RWPE1 (cell line): ENCODE measurements at places on chromosomes 4 and X.
A peak's percentile ranks its signal among the peaks of the same experiment; 100 is the strongest.

GRCh38 chr4:141247430-141247780 lies 26.7 kb downstream of the ZNF330 start:
- no peak for DNase-seq

DNA sequence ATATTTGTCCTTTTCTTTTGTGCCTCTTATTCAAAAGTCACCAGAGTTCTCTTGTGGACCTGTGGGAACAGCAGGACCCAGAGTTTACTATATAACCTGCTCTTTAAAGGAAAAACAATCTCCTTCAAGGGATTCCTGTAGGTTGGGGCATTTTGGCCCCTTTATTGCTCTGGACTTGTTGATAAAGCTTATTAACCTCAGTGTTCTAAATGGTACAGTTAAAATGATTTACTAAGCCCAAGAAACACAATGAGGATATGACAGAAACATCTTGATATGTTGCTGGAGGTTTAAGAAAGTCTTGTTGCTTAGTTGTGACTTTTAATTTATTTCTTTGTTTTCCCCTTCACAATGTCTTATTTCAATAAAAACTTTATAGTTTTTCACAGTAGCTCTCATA lies 46.8 kb downstream of the SLIT2 start:
- no peak for DNase-seq

GRCh38 chrX:108584617-108585211 lies 145.1 kb downstream of the COL4A5 start:
- DNase-seq = peak; percentile 1

- no peak for DNase-seq
Observed at GRCh38 chr4:154998284-154998683, 210.2 kb upstream of the NPY2R start.

GRCh38 chrX:16060252-16060651 lies 63.1 kb upstream of the GRPR start:
- DNase-seq = no peak

DNA sequence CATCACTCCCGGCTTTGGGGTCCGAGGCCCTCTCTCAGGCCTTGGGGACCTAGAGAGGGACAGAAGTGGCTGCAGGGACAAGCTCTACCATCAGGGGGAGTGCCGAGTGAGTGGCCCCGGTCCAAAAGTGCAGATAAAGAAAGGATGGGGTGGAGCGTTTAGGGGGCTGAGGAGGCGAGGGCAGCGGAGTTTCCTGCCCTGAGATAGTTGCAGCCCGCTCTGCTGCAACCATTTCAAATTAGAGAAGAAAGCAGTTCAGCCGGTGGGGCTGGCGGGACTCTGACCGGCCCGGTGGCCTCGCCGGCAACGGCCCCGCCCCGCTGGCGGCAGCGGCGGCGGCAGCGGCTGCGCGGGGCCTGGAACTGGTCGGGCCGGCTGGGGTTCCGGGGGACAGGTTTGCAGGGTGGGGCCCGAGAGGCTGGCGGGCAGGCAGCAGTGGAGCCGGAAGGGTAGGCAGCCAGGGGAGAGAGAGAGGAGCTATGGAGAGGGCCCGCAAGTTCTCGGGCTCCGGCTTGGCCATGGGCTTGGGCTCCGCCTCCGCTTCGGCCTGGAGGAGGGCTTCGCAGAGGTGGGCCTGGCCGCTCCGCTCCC lies 7.6 kb downstream of the DLG3 start:
- no peak for DNase-seq

- DNase-seq = no peak
Observed at GRCh38 chrX:73615022-73615421, 52.0 kb downstream of the CHIC1 start.

GRCh38 chr4:156771171-156771837 lies 200.3 kb downstream of the PDGFC start:
- peak; percentile 67 for DNase-seq

GRCh38 chrX:114071412-114071811 lies 512.5 kb upstream of the HTR2C start:
- no peak for DNase-seq

DNA sequence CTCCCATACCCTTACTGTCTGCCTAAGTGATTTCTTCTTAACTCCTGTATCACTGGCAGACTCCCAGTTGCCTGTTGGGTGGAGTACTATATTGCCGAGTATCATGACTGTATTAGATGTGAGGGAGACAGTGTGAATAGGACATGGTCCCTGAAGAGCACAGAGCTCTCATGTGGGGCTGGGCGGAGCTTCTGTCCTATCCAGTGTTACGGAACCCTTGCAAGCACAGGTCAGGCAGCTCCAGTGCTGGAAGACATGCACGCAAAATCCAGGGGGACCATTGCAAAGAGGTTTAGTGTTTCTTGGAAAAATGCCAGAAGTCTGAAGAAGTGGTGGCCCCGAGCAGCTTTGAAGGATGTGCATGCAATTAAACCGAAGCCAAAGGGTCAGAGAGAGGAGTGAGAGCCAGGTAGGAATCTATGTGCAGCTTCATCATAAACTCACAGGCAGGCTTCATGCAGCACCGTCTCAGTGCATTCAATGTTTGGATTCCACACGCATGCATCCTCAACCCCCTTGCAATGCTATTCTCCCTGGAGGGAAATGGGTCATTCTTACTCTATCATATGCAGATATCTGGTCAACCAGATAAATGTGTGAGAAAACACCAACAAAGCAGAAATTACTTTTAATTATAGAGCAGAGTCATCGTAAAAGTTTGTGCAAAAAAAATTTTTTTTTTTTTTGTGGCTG lies 49.7 kb upstream of the DHRSX start:
- no peak for DNase-seq

DNA sequence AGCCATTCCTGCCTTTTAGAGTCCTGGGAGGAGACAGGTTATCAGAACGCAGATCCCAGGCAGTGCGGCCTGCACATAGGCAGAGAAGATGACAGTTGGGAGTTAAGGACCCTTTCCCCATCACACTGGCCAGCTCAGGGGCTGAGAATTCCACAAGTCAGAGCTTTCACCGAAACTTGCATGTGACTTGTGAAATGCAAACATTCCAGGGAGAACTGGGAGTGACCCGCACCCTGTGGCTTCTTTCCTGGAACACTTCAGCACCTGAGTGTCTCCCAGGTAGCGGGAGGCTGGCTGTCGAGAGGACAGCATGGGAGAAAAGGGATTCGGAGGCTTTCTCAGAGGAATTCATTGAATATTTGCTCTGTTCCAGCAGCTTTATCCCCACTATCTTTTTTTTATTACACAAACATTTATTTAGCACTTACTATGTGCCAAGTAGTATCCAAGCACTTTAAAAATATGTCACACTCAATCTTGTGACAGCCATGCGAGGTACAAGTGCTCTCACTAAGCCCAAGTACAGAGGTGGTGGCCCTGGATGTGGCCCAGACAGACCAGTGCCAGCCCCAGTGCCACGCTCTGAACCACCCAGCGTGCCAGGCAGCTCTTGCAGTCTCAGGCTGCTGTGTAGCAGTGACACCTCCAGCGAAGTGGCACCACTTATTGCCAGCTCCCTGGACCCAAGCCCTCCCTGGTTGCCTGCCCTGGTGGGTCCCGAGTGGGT lies 100.5 kb downstream of the PHKA2 start:
- no peak for DNase-seq

DNA sequence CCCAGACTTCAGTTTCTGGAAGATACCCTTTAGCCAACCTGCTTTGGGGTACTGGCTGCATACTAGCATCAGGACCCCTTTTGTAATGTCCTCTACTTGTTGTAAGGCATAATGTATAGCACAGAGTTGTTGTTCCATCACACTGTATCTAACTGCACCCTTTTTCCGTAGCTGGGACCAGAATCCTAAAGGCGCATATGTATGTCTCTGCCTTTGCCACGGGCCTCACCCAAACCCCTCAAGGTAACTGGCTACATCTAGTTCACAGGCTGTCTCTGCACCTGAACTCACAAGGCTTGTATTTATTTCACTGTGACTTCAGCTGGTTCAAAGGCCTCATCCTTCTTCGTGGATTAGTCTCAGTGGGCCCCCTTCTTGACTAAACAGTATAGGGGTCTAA lies 29.6 kb upstream of the NUDT6 start:
- no peak for DNase-seq

- no peak for DNase-seq
Observed at GRCh38 chrX:15744181-15744867, 6.3 kb downstream of the CA5B start.
